ENCODE measurements at places on chromosomes 4 and X.
A peak's percentile ranks its signal among the peaks of the same experiment; 100 is the strongest.

GRCh38 chr4:53906606-53907190, 157.7 kb downstream of the CHIC2 start:
- DNase-seq: no peak

DNA sequence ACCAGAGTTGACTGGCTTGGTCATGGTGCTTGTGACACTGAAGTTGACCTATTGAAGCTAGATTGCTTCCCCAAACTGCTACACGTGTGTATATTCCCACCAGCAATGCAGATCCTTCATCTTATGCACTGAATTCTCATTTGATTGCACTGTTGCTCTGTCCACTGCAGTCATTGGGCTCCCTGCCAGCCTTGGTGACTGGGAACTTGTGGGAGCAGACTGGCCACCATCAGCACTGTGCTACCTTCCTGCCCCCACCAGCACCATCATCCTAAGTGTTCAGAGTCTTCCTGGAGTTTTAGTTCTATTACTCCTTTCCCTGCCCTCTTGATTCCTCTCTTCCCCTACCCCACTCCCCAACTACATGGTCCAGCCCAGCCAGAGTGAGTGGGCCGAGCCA, 117.7 kb upstream of the PRPS2 start:
- no peak for DNase-seq

DNA sequence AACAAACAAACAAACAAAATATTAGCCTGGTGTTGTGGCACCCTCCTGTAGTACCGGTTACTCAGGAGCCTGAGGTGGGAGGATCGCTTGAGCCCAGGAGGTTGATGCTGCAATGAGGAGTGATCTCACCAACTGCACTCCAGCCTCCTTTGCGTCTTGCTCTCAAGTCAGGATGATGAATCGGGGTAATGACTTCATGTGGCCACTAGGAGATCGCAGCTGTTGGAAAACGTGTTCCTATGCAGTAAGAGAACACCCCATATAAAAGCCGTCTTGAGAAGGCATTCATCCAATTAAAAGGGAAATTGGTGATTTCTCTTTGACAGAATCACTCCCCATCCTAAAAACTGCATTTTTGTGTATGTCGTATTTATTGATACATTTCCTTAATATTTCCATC, 6.9 kb downstream of the CCNB3 start:
- DNase-seq: peak; percentile 56

- DNase-seq: peak; percentile 85
Measured at GRCh38 chr4:142886566-142886965, 40.5 kb upstream of the INPP4B start.

DNA sequence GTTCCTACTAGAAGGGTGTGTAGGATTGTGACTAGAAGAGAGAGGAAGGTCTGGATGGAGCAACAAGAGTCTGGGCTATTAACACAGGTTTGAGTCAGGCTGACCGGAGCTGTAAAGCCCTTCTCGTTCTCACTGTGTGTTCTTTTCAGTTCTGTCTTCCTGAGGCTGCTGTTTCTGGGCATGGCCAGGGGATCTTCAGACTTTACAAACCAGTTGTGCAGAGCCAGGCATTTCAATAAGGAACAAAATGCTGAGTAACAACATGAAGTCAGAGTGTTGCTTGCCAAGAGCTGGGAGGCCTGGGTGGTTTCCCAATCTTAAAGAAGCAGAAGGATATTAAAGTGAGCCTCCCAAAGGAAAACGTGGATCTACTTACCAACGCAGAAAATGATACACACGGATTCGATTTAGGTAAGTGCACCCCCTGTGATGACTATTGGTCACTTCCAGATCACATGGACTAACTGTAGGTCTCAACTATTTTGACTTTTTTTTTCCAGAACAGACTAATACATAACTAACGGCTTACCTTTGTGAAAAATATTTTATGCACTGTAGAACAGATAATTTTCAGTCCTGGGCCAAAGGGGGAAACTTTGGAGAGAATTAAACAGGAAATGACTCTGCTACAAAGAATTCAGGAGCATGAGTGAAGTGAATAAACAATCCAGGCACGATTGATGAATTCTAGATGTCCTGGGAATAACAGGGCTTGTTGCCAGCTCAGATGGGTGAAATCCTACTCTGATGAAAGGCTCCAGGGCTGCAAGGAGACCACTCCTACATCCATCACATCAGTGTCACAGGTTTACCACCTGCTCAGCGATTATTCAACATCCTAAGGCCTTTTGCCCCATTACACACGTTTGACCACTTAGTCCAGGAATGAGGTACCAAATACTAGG, 94.5 kb downstream of the ANXA3 start:
- peak; percentile 63 for DNase-seq

GRCh38 chr4:178823673-178824295, 1381.5 kb upstream of the AGA start:
- no peak for DNase-seq

- DNase-seq: no peak
Measured at GRCh38 chr4:168831585-168831918, 178.5 kb downstream of the CBR4 start.

GRCh38 chr4:2837904-2838496, 5.6 kb upstream of the ADD1 start:
- DNase-seq: peak; percentile 25

- DNase-seq: no peak
Measured at GRCh38 chr4:37599092-37599790, 86.9 kb downstream of the RELL1 start.

DNA sequence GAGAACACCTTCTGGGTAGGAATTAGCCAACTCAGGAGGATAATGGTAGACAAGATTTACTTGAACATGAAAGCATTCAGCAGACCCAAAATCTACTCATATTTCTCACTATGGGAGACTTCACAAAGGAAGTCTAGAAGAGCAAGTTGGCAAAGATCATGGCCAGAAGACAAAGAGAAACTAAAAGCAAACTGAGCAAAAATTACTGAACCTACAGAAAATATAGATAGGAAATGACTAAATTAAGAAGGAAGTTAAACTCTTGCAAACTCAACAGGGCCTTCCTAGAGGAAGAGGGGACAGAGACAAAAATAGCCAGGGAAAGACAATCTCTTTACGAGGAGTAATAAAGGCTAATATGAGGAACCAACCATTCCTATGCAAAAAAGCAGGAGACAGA, 18.7 kb downstream of the CORIN start:
- DNase-seq: no peak

DNA sequence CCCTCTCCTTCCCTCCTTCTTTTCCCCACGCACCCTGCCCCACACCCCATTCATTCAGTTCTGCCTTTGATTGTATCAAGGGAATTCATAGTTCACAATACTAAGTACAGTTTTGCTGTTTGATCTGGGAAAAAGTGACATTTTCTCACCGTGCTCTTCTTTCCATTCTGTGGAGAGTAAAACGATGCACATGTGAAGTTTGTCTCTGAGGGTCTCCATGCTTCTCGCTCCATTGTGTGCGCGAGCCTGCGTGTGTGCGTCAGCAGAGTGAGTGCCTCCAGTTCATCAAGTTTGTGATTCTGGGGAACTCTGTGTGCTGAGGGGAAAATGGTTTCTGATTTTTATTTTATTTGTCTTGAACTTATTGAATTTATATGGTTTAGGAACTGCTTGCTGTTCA, 1.9 kb downstream of the STK26 start:
- no peak for DNase-seq

DNA sequence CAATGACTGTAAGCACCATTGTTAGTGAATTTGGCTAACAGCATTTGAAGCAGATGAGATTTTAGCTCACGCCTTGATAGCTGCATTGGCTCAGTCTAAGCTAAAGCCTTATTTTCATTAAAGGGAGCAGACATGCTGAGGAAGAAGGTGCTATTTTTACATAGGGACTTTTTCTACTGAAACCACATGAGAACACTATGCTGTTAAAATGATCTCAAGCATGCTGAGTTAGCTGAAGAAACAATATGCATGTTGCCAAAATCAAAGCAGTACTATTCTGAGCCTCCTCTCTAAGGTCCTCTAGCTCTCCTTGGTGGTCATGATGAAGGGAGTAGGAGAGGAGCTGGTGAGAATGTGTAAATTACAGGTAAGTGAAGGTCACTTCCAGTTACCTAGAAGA, 134.4 kb upstream of the JADE1 start:
- no peak for DNase-seq

GRCh38 chr4:3009422-3009821, 46.1 kb downstream of the GRK4 start:
- no peak for DNase-seq

GRCh38 chrX:129771266-129771995, 8.3 kb upstream of the SASH3 start:
- no peak for DNase-seq

DNA sequence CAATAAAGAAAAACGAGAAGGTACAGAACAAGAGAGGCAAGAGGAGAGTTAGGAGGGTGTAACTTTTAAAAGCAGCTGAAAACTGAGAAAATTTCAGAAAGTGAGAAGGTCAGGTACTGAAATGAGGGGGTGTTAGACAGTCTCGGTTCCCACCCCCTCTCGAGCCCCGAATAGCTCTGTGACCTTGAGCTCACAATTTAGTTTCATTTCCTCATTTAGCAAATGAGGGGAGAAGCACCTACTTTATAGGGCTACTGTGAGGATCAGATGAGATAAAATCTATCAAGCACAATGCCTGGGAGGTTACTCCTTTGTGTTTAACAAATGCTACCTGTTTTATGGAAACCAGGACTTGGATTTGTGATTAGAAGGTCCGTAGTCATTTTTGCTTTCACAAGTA, 4.9 kb downstream of the UGT8 start:
- no peak for DNase-seq

DNA sequence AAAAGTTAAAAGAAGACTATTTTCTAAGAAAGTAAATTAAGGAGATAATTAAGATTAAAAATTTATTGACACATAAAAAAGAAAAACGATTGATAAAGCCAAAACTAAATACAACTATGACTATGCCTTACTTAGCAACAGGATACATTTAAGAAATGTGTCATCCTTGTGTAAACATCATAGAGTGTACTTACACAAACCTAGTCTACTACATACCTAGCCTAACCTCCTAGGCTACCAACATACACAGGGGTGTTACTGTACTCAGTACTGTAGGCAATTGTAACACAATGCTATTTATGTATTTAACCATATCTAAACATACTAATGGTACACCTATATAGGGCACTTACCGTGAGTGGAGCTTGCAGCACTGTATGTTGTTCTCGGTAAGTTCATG, 108.3 kb downstream of the ANXA10 start:
- DNase-seq: no peak

DNA sequence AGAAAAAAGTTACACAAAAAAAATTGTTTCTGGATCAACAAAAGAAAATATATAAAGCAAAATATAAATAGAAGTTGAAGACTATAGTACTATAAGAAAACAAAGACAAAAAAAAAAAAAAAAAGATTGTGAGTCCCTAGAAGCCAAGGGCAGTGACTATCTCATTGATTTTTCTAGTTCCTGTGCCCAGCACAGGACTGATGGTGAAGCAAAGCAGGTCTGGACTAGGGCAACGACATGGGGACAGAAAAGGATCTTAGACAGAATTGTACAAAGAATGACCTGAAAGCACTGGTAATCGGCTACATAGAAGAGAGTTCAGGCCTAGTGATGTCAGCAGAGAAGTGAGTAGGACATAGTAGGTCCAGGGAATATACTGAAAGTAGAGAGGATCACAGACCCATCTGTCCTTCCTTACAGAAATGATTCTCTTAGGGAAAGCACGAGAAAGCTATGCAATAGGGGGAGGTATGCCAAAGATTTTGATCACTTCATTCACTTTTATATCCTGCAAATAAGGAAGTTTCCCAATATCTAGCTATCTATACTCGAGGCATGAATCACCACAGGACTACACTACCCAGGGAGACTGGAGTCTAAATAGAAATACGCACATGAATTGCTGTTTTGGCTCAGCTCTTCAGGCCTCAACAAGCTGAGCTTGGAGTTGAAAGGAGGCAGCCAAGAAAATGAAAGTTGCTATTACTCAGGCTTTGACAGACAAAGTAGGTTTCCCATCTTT, 230.9 kb upstream of the GPC4 start:
- DNase-seq: no peak

- no peak for DNase-seq
Measured at GRCh38 chr4:54779036-54779435, 121.3 kb downstream of the KIT start.

GRCh38 chrX:139691493-139691842, 16.5 kb downstream of the MCF2 start:
- DNase-seq: peak; percentile 62

DNA sequence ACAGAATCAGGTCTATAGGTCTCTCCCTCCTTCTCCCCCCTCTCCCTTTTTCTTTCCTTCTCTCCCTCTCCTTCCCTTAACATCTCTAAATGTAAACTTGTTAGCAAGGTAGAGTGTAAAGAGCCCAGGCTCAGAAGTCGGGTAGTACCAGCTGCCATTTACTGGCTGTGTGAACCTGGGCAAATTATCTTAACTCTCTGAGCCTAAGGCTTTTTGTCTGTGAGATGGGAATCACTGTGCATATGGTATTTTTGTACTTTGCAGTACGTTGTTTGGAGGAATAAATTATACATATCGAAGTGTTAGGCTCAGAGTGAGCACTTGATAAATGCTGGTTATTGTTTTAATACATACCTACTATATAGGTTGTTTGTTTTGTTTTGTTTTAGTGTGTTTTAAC, 154.0 kb downstream of the RBMX2 start:
- DNase-seq: no peak

- DNase-seq: no peak
Measured at GRCh38 chr4:78764498-78764961, 11.6 kb upstream of the BMP2K start.

- no peak for DNase-seq
Measured at GRCh38 chr4:142100941-142101340, 464.6 kb downstream of the IL15 start.

DNA sequence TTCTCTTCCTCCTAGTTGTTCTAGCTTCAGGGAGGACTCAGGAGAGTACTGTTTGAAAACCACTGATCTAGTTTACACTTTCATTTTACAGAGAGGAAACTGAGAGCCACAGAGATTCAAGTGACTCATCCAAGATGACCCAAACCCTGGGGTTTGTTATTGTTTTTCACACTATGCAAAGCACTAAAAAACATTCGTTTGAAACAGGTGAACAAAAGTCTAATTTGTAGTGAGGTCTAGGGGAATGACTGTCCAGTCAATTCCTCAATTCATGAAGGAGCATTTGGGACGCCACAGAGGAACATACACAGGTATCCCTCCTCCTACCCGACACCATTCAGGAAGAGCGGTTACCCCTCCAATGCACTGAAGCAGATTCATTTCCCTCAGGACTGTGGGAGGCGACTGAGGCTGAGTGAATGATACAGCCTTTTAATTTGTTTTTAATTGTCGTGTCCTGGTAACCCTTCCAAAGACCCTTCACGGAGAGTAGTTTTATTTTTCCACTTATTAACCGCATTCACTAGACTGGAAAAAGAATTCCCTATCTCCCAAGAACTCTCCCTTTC, 30.3 kb downstream of the TLR10 start:
- DNase-seq: peak; percentile 55

GRCh38 chr4:1756079-1756478, 34.8 kb downstream of the TACC3 start:
- no peak for DNase-seq

DNA sequence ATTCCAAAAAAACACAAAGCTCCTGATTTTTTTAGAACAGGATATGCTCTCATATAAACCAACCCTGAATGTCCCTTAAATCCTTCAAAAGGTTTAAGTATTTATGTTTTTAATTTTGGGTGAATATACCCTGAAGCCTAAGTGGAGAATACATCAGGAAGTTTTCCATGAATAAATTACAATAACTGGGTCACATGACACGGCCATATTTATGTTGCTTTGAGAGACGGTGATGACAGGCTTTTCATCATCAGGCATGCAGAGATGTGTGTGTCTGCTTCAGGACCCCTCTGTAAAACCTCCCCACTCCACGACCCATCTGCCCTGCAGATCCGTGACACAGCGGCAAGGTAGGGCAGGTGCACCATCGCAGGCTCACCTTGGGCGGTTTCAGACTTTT, 60.3 kb upstream of the C4orf50 start:
- DNase-seq: peak; percentile 38

Data from islet precursor cell (in vitro differentiated cells).